Activated T-helper 9 cell treated with anti-CD3 and anti-CD28 coated beads, Interleukin-2, amount 50 U/mL, for 16 hours (primary cell): ENCODE measurements at places on chromosomes 11 and 22.

GRCh38 chr11:121337740-121338272 is 45.2 kb downstream of the SC5D start:
- DNase-seq = no peak

GRCh38 chr11:118785362-118785761 is 5.6 kb downstream of the DDX6 start:
- DNase-seq = no peak

GRCh38 chr11:89205378-89205777 is 27.7 kb downstream of the TYR start:
- no peak for DNase-seq

GRCh38 chr11:86035164-86035563 is 33.7 kb downstream of the PICALM start:
- DNase-seq = no peak

- no peak for DNase-seq
Measured at GRCh38 chr11:126604461-126604860, 249.0 kb downstream of the ST3GAL4 start.

DNA sequence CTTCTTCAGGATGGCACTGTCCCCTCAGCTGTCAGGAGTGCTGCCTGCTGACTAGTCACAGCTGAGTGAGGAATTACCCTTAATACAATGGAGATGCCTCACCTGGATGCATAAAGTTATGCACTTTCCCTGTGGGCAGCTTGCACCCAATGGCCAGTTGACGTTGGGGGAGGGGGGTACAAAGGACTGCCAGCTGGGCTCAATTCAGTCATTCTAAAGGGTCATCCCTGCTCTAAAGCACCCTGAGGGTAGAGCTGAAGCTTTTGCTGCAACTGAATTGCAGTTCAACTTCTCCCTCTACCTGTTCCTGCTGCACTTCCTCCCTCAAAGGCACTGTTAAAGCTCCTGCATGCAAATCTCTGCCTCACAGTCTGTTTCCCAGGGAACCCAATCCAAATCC is 147.8 kb upstream of the SESN3 start:
- DNase-seq = no peak

DNA sequence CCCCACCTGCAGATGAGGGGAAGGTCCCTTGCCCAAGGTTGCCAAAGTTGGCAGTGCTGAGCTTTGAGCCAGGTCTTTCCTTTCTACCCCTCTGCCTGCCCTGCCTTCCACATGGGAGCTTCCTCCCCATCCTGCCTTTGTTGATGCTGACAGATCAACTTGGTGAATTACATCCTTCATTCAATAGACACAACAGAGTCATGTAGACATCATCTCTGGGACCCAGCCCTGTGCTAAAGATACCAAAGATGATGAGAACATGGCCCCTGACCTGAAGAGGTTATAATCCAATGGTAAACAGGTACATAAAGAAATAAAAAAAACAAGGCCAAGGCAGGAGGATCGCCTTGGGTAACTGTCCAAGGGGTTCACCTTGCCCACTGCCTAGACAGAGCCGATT is 42.4 kb upstream of the MAPK1 start:
- no peak for DNase-seq

- DNase-seq = no peak
Measured at GRCh38 chr11:113256431-113257202, 57.8 kb upstream of the TTC12 start.

GRCh38 chr11:13287681-13288080 is 10.1 kb downstream of the BMAL1 start:
- no peak for DNase-seq

DNA sequence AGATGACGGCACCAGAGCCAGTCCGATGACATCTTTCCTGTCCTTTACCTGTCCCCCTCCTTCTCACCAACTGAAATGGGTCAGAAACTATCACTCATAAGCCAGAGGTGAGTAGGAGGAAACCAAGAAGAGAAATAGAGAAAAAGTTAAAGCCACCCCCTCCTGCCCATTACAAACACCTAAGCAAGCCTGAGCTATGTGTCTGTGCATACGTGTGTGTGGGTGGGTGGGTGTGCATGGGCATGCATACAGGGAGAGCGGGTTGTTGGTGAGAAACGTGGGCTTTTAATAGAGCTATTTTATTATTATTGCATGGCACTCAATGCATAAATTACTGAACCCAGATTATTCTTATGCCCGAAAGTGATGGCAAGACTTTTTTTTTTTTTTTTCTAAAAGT is 2.6 kb downstream of the PATE4 start:
- DNase-seq = no peak

- DNase-seq = no peak
Measured at GRCh38 chr11:46977038-46977813, 40.7 kb downstream of the CSTPP1 start.

DNA sequence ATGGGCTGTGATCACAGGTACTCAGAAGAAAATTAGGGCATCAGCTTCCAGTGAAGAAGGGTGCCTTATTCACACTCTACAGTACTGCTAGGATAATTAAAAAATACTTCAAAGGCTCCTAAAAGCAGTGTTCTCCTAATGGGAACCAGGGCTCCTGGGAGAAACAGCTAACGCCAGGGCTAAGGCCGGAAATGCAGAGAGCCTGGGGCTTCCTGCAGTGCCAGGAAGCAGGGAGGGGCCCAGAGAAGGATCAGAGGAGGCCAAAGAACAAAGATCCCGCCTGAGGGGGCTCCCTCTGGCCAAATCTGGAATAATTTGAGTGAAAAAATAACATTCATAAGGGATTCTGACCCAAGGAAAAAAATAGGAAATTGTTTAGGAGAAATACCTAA is 27.5 kb downstream of the TOLLIP start:
- DNase-seq = no peak

- no peak for DNase-seq
Measured at GRCh38 chr11:119107538-119108145, 498 bp downstream of the C2CD2L start.

- DNase-seq = no peak
Measured at GRCh38 chr11:42234451-42234951, 775.0 kb upstream of the LRRC4C start.

DNA sequence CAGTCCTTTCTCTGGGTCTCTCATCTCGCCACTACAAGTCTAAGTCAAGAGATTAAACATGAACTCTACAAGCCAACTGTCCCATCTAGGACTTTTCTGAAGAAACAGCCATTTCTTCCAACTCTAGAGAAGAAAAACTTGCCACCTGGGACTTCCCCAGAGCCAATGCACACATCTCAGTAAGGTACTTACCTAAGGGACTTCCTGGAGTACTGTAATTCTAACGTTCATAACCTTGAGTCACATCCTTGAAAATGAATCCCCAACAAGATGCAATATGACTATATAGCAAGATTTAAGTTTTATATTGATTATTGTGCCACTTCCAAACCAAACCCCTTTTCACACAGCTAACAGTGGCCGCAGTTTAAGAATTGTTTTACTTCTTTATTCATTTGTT is 11.9 kb upstream of the ISX start:
- no peak for DNase-seq

GRCh38 chr11:126596474-126596873 is 241.0 kb downstream of the ST3GAL4 start:
- no peak for DNase-seq

DNA sequence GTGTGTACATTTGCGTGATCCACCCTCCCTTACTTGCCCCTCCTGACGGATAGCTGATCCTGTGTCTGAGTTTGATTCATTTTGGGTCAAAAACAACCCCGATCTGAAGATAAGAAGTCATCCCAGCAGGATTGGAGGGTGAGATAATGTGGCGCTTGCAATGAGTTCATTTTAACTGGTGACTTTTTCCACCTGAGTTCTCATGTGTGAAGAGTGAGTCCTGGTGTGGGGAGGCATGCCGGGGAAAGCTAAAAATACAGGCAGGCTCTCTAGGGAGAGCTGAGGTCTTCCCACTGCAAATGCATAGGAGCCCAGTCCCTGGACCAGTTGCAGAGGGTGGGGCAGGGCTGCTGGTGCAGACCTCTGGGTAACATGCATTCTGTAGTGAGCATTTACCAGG is 35.7 kb upstream of the ELF5 start:
- DNase-seq = no peak

DNA sequence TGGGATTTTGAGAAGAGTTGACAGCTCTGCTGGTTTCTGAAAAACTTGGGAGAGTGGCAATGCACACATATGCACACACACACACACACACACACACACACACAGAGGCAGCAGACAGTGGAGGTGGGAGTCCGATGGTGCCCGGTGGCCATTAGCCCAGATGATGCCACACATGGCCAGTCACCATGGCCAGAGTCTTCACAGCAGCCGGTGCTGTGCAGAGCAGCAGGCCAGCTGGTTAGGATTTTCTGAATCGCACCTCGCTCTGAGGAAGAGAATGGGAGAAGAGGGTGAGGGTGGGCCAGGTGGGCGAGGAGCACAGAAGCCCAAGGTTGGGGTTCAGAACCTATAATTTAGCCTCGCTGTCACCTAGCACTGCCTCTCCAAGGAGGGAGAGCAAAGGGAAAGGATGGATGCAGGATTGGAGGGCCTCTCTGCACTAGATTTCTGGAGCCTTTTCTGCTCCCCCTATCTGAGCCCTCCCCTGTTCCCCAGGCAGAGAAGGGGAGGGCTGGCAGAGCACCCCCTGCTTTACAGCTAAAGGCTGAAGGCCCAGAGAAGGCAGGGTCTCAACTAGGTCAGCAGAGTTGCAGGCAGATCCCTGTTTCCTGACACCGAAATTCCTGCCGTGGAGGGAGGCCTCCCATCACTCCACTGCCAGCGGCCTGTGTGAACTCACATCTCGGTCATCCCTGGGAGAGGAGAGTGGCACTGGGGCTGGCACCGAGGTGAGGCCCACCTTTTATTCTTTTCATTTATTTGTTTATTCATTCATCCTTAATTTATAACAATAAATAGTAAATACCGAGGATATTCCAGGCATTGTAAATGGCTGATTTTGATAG is 25.8 kb upstream of the FXYD6 start:
- DNase-seq = no peak

GRCh38 chr22:45831394-45831793 is 145.6 kb downstream of the WNT7B start:
- no peak for DNase-seq

- DNase-seq = no peak
Measured at GRCh38 chr22:19503367-19503766, 20.8 kb downstream of the CLDN5 start.

DNA sequence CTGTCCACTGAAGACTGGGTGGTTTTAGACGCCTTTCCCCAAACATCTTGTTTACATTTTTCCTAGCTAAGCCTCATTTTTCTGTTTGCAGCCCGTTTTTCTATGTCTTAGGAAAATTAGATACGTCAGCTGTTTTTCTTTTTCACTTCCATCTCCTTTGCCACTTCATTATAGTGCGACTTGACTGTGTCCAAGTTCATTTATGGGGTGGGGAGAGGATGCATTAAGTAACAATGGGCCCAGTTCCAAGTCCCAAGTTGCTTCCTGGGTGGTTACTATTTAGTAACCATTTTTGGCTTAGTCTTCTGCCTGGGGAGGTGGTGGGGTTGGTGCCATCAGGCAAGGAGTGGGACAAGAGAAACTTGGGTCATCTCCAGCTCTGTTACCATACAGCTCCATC is 83.0 kb downstream of the TRAF6 start:
- no peak for DNase-seq

DNA sequence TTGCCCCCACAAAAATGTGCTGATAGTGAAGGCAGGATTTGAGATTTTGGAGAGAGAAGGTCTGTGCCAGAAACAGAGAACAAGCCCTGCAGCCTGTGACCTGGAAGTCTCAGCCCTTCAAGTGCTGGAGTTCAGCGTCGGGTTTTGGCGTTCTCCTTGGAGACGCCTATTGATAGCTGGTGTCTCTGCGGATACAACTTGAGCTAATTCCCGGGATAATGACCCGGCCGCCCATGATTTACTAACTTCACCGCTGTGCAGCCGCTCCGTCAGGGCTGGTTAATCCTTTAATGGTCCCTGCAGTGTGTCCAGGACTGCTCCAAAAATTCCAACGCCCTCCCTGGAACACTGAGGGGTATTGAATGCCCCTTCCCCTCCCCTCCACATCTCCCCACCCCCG is 76.6 kb downstream of the WT1 start:
- DNase-seq = no peak

GRCh38 chr11:25612806-25613205 is 719.1 kb upstream of the ANO3 start:
- DNase-seq = no peak

DNA sequence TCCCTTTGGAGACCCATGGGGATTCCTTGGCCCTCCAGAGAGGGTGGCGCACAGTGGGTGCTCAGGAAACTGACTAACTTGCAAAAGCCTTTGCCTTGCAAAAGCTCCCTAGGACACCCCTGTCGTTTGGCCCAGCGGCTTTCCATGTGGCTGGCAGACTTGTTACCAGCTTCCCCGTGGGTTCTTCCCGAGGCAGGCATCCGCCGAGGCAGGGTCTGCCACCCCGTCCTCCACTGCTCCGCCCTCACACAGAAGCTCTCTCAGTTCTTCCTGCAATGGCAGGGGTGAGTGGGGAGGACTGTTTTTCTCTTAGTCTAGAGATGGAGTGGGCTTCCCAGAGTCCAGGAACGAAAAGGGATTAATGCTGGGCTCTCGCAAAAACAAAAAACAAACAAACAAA is 23.0 kb downstream of the ALX4 start:
- no peak for DNase-seq

DNA sequence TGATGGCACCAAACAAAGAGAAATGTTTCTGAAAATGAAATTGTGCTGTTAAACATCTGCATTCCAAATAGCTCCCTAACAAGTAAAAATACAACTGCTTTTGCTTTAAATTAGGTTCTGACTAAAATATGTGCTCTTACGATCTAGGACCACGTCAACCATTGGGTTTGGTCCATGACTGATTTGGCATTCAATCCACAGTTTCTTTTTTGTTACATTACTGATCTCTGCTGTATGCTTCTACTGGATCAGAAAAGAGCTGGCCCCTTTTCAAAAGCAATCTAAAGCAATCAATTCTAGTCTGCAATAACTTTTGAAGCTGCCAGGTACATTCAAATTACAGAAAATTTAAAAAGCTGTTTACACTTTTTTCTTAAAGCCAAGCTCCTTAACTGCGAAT is 1047.1 kb upstream of the CCDC90B start:
- no peak for DNase-seq

DNA sequence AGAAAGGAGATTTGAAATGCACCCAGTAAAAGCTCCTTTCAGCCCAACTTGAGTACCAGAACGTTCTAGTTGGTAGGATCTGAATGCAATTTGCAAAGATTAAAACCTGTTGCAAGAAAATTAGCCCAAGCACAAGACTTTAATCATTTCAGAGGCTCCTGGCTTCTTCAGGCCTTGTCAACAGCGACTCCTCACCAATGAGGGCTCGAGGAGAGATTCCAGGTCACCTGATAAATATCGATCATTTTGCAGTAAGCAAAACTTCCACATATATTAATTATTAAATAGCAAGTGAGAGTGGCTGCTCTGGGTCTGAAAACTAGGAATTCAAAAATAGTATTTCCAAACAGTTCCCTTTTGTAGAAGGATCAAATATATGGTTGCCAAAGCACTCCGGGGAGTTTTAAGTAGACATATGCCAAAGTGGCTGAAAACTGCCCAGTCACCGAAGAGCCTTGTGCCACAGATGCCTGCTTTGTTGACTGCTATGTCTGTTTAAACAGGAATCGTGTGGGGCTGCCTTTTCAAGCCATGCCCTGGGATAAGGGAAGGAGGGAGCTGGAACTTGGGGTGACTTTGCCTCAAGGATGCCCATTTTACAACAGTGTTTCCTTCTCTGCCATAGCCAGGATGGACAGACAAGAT is 64.0 kb downstream of the CSNK2A3 start:
- DNase-seq = no peak
